ENCODE measurements at places on chromosomes 3 and 15.
A peak's percentile ranks its signal among the peaks of the same experiment; 100 is the strongest.

- DNase-seq = peak; percentile 62
Measured at GRCh38 chr15:91853511-91853947, at the start of gene SLCO3A1. Gene SLCO3A1, plus strand, starts transcription at chr15:91853708.

GRCh38 chr3:134707908-134708597 is 57.2 kb upstream of the KY start:
- DNase-seq = peak; percentile 93

DNA sequence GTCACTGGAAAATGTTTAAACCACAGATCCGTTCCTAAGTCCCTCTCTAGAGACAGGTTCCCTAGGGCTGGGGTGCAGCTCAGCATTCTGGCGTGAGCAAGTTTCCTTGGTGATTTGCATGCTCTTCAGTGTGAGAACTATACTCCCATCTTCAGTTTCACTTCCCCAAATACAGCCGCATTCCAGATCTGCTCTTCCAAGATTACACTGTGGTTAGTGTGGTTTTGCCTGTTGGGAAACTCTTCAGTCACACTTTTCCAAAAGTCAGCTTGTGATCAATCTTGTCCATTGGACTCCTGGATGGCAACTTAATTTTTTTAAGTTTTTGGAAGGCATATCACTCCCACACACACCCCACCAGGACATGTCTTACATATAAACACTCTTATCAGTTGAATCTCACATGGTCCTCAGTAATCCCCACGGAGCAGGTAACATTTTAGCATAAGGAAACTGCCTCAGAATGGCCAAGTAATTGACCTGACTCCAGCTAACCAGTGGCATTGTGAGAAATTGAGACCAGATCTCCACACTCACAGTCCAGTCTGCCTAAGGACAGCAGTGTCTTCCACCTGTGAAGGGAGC is 33.5 kb upstream of the PTPN23 start:
- peak; percentile 78 for DNase-seq

GRCh38 chr15:87129916-87130315 is 1050.2 kb downstream of the AGBL1 start:
- DNase-seq = peak; percentile 33

GRCh38 chr3:123792473-123793201 is 91.5 kb downstream of the MYLK start:
- peak; percentile 60 for DNase-seq

DNA sequence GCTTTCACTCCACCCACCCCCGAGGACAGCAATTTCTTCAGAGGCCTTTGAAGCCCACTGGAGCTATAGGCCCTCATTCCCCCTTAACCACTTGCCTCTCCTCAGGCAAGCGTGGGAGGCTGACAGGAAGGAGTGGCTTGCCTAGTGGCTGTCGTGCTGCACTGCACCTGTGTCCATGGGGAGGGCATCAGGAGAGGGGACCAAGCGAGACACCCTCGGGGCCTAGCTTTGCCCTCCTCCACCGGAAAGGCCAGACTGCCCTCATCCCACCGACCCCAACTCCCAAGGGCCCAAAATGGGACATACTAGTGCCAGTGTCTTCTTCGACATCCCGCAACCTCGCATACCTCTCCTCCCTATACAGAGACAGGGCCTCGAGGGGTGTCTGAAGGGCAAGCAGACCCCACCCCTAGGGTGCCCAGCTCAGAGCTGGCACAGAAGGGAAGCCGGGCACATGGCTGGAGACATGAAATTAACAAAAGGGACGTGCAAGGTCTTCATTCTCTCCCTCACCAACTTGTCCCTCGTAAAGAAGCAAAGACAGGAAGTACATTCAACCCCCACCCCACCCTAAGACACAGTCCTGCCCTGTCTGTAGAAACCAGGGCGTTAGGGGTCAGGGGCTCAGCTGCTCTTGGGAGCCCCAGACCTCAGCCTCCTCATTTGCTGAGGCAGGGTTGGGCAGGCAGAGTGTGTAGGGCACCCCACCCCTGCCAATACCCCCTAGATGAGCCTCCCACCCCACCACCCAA is 24.3 kb downstream of the VIPR1 start:
- DNase-seq = no peak

GRCh38 chr3:189952272-189952671 is 168.4 kb downstream of the P3H2 start:
- no peak for DNase-seq

- no peak for DNase-seq
Measured at GRCh38 chr3:130839813-130840212, 54.1 kb upstream of the ATP2C1 start.

- no peak for DNase-seq
Measured at GRCh38 chr3:183500981-183501704, 54.4 kb downstream of the KLHL6 start.

- DNase-seq = peak; percentile 56
Measured at GRCh38 chr15:50996641-50997040, 88.2 kb downstream of the AP4E1 start.

DNA sequence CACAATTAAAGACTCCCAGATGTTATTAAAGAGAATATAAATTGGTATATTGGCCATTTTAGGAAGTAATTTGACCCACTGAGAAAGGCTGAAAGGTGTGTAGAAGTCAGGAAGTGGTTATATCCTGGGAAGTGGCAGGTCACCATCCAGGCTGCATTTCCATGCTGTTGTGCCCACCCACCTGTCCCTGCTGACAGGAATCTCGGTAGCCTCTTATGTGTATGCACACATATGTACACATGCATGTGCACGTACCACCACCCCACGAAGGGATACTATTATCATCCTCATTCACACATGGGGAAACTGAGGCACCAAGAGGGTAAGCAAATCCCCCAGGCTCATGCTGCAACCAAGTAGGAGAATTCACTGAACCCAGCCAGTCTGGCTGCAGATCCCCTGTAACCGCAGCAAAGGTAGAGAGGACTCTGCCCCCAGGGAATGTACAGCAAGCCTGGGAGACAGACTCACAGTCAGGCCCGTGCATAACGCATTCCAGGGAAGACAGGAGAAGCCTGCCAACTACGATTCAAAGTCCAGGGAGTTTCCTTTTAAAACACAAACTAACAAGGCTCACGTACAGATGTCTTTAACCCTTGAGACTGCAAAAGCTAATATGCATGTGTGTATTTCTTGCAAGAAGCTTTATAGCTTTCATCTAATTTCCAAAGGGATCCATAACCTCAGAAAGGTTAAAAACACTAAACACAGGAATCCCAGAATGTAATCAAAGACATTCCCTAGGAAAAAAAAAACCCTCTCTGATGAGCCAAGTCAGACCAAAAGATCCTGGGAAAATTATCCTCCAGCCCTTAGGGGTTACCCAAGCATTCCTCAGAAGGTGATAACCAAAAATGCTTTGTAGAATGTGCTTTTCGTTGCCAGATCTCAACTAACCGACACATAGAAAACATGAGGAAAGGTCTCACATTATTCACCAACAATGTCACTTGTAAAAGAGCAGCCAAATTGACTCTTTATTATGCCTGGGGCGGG is 129.6 kb downstream of the ADAMTS17 start:
- DNase-seq = peak; percentile 13

GRCh38 chr3:33061782-33062181 is 35.2 kb downstream of the GLB1 start:
- DNase-seq = peak; percentile 74

- no peak for DNase-seq
Measured at GRCh38 chr3:145628211-145628610, 532.8 kb downstream of the PLOD2 start.

- no peak for DNase-seq
Measured at GRCh38 chr15:28994831-28995596, 109.2 kb downstream of the APBA2 start.

- no peak for DNase-seq
Measured at GRCh38 chr15:74632601-74633000, 17.0 kb downstream of the CLK3 start.
